ENCODE measurements at places on chromosomes 1 and 21.

- DNase-seq, result no peak
These were observed 11.9 kb downstream of the PKNOX1 start for GRCh38 chr21:42986125-42986783.

- DNase-seq, result no peak
These were observed 4.4 kb downstream of the CHTOP start for GRCh38 chr1:153638261-153638660.

- DNase-seq, result no peak
These were observed 10.6 kb downstream of the ADARB1 start for GRCh38 chr21:45084881-45085536.

GRCh38 chr1:41440321-41441085 lies 44.0 kb downstream of the EDN2 start:
- DNase-seq, result no peak
